ENCODE measurements at places on chromosomes 4 and X. TPM values are rescaled to one million over a fixed set of nuclear protein-coding genes. Genes with fewer than 3 reads are reported as not detected.

The GLRB gene
- 4.2 TPM for total RNA-seq

DNA sequence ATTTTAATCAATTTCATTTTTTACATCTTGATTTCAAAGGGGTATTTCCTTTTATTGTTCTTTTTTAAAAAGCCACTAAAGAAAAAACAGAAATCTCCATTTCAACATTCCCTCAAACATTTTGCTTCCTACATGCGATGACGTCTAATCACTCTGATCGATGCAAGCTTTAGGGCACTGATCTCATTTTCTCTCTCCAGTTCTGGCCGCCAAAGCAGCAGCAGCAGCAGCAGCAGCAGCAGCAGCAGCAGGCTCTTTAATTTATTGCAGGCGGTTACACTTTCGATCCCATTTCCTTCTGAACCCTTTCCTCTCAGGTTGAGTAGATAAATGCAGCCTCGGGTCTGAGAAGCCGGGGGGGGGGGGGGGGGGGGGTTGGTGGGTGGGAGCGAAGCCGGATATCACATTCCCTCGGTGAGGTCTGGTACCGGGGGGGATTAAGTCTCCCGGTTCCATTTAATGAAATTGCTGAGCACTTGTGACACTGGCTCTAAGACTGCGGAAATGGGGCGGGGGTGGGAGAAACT, 3.4 kb upstream of the PCDH7 start:
- DNase-seq: no peak
- H3K36me3 ChIP-seq: no peaks in the 10 kb centered on the region
- H3K4me1 ChIP-seq: peaks cover 23% of the 10 kb centered on the region
- H3K27ac ChIP-seq: no peak overlapping the region

GRCh38 chrX:10395179-10395578, 225.2 kb downstream of the MID1 start:
- no peak overlapping the region for H3K4me3 ChIP-seq
- H3K36me3 ChIP-seq: no peaks in the 10 kb centered on the region
- H3K27me3 ChIP-seq: no peaks in the 10 kb centered on the region

DNA sequence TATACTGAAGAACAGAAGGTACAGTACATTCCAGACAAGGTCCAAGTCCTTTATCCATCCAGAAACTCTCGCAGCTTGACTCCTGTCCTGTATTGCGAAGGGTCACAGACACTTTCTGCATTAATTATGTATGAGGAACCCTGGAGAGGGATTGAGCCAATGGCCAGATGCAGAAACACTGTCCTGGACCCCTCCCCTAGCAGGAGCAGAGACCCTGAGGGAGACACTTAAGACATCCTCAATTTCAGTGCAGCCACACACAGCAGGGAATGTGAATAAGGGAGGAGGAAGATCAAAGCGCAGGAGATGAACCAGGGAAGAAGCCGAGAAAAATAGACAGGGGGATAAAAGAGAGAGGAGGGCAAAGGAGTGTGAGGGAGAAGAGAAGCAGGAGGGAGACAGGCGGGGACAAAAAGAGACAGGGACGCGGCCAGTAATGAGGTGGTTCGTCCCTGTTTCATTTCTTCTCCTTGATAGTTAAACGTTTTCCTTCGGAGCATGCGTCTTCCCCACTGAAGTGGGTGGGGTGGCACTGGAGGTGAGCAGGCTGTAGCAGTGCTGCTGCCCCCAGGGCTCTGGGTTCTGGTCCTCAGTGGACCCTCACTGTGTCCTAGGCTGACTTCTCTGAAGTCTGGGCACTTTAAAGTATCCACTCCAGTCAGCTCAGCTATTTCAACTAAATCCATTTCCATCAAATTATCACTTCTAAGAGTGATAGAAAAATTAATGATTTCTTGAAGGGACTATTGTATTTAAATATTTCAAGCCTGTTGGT, 356.4 kb upstream of the NOCT start:
- no peak for DNase-seq
- no peak overlapping the region for H3K27ac ChIP-seq
- H3K27me3 ChIP-seq: no peaks in the 10 kb centered on the region
- no peaks in the 10 kb centered on the region for H3K4me1 ChIP-seq
